Activated CD8-positive, alpha-beta memory T cell treated with anti-CD3 and anti-CD28 coated beads, Interleukin-2, amount 50 U/mL, for 4 hours (primary cell): ENCODE measurements at places on chromosomes 5 and 9.

GRCh38 chr9:89554307-89555035, 50.3 kb upstream of the GADD45G start:
- DNase-seq: no peak

- DNase-seq: no peak
Observed at GRCh38 chr5:121462441-121462840, 389.2 kb upstream of the FTMT start.

DNA sequence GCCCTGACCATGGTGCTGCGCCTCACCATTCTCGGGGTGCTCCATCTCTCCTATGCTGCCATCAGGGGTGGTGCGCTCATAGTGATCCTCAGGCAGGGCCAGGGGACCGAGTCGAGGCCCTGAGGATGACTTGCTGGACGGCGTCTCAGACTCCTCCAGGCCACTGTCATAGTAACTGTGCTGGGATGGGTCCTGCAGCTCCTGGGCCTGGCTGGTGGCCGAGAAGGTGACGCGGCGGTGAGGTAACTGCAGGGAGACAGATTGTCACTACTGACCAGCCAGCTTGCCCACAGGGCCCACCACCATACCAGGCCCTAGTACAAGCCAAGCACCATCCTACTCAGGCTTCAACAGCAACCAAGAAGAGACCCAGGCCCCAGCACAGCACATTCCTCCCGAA, 21.0 kb downstream of the PCDH1 start:
- DNase-seq: no peak

DNA sequence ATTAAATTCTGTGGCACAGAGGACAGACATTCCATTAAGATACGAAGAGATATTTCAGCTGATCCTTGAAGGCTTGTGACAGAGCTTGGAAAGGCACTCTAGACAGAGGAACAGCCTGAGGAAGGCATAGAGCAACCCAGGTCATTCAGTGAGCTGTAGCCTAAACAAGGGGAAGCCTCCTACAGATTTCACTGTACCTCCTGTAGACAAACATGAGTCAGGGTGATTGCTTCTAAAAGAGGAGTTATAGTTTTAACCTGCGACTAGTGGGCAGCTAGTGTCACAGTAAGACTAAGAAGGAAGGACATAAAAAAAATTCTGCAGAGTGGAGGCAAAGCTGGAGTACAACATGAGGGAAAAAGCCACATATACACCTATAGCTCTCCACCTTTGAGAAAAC, 43.5 kb upstream of the ANKDD1B start:
- DNase-seq: no peak

- no peak for DNase-seq
Observed at GRCh38 chr5:172180936-172181335, 7.1 kb downstream of the STK10 start.

GRCh38 chr9:134454476-134454857, 128.2 kb downstream of the RXRA start:
- no peak for DNase-seq

DNA sequence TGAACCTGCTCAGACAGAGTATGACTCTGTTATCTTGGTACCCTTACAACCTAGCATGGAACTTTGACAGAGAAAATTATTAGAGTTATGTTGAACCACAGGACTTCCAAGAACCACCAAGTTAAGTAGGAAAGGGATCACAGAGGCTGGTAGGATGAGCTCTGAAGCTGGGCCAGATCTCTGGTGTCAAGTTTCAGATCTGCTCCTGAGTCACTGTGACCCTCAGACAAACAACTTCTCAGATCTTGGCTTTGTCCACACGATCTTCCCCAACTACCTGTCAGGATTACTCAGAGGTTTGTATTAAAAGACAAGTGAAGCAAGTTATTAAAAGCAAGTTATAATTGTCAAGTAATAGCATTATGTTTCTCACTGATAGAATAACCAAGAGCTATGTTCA, 189.0 kb downstream of the SEC61B start:
- DNase-seq: no peak

DNA sequence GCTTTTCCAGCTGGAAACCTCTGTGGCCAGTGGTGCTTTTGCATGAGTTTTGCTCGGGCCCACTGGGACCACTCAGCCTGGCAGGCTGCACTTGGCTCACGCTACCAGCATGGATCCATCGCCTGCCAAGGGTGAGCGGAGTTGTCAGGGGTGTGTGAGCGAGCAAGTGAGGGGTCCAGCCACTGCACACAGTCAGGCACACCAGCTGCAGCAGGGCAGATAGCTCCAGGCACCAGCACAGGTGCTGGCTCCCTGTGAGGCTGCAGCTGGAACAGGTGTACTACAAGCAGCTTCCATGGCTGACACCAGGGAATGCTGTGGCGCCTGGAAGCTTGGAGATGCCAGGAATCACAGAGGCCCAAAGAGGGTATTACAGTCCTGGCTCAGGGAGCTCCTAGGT, 391.2 kb upstream of the SGCD start:
- DNase-seq: no peak

GRCh38 chr5:10985091-10985720, 224.2 kb upstream of the DAP start:
- DNase-seq: no peak

DNA sequence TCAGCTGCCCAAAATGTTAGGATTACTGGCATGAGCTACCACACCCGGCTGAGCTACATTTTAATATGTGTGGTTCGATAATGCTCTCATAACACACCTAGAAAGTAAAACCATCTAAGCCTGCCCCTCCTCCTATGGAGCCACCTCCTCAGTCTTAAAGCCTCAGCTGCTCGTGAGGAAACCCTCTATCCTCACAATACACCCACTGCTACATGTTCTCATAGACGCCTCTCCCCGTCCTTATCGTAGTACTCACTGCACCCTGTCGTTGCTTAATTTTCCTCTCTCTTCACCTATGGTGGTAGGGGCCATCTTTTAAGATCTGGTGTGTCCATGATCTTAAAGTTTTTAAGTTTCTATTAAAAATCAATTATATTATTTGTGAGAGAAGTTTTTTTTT, 72.9 kb downstream of the RCL1 start:
- DNase-seq: no peak

DNA sequence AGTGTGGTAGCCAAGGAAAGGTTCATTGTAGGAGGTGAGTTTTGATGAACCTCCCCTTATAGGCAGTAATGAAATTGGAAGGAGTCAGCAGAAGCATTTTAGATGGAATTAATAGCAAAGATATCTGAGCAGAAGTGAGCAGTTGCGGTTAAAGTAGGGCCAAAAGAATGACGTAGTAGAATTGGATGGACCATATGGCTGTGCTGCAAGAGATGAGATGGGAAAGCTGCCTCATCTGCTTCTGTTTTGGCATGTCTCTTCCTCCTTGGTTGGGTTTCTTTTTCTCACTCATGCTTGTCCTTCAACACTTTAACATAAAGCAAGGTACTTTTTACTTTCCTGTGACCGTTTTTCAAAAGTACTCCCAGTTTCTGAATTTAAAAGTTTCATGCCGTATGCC, 55.8 kb downstream of the AQP7 start:
- DNase-seq: no peak

GRCh38 chr5:152592416-152592815, 187.3 kb upstream of the NMUR2 start:
- DNase-seq: no peak

DNA sequence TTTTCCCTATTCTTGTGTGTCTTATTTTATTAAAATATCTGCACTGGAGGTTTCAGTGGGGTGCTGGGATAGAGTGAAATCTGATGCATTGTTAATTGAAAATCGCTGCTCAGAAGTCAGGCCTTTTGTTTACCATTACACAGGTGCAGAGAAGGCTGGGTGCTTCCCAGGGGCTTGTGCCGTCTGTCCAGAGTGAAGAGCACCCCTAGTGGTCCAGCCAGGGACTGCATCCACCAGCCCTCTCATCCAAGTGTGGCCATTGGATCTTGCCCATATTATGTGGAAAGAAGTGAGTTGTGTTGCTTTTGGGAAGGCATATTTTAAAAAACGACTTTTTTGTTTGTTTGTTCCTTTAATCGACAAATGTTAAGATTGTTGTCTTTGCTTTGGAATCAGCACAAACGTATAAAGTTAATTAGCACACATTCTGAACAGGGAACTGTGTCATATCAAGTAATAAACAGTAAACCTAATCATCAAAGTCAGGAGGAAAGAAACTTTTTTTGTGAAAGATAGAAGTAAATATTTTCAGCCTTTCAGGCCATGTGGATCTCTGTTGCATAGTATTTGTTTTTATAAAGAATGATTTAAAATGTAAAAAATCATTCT, 315.6 kb downstream of the MTRR start:
- DNase-seq: no peak

- no peak for DNase-seq
Observed at GRCh38 chr5:169767938-169768337, 130.9 kb downstream of the DOCK2 start.

GRCh38 chr5:139188558-139189270, 9.5 kb downstream of the SIL1 start:
- DNase-seq: no peak

- no peak for DNase-seq
Observed at GRCh38 chr9:132614324-132614723, 31.9 kb downstream of the BARHL1 start.

DNA sequence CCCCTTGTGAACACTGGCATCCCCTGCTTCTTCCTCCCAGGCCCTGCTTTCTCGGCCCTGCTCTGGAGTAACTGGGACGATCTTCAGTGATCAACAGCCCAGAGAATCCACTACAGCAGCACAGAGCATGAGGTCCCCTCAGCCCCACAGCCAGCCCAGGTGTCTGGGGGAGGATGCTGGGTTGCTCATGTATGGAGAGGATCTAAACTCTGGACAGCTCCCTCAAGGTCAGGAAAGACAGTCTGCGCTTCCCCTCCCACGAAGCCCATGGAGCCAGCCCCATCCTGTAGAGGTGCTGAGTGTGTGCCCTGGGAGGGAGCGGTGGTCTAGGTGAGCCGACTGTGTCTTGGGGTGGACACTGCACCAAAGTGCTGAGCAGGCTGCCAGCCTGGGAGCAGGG, 190.2 kb downstream of the GABBR2 start:
- DNase-seq: no peak

- DNase-seq: no peak
Observed at GRCh38 chr9:25602400-25603044, 75.7 kb downstream of the TUSC1 start.

- DNase-seq: no peak
Observed at GRCh38 chr5:168176251-168176650, 115.2 kb upstream of the WWC1 start.

GRCh38 chr9:1267141-1267570, 217.0 kb downstream of the DMRT2 start:
- DNase-seq: no peak

- no peak for DNase-seq
Observed at GRCh38 chr9:112925058-112925641, 34.5 kb upstream of the SLC46A2 start.

GRCh38 chr5:171681061-171681460, 104.6 kb upstream of the SMIM23 start:
- DNase-seq: no peak

GRCh38 chr9:137813651-137814415, 63.7 kb upstream of the CACNA1B start:
- no peak for DNase-seq

DNA sequence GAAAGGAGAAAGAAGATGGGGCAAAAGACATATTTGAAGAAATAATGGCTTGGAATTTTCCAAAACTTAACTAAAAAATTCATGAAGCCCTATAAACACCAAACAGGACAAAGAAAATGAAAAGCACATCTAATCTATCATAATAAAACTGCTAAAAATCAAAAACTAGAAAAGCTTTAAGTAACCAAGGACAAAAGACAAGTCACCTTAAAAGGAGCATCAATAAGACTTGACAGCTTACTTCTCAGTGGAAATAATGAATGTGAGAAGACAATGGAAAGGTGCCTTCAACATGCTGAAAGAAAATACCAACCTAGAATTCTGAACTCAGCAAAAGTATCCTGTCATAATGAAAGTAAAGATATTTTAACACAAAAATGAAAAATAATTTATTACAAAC, 27.0 kb downstream of the GTF3C4 start:
- no peak for DNase-seq

GRCh38 chr5:74212336-74212735, 428.2 kb downstream of the ENC1 start:
- no peak for DNase-seq

DNA sequence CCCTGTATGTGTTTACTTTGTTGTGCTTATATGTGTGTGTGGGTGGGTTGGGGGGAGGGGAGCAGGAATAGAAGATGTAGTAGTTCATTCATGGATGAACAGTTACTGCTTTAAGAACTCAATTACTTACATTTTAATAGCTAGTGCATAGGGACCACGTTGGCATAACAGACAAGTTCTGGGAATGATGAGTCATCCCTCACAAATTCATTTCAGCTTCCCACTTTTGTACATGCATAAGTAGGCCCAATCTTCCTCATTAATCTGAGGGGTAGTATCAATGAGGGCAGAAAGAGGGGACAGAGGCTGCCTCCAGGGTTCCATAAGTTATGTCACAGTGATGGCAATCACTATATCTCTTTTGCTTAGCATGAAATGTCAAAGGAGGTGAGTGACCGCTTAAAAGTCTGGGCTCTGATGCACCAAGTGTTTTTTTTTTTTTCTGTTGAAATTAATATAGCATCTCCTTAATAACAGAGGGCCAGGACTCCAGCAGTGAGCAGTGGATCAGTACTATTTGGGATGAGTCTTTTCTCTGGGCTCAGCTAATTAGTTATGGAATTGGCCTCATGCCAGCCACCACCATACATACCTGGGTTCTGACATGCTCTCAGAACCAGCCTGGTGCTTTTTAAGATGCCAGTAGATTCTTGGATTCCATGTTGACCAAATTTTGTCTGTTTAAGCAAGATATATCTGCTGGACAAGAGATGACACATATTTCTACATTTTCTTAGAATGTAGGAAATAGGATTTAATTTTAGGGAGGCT, 37.1 kb downstream of the PRDM6 start:
- DNase-seq: no peak

- DNase-seq: no peak
Observed at GRCh38 chr9:98977246-98977714, 33.6 kb downstream of the COL15A1 start.

DNA sequence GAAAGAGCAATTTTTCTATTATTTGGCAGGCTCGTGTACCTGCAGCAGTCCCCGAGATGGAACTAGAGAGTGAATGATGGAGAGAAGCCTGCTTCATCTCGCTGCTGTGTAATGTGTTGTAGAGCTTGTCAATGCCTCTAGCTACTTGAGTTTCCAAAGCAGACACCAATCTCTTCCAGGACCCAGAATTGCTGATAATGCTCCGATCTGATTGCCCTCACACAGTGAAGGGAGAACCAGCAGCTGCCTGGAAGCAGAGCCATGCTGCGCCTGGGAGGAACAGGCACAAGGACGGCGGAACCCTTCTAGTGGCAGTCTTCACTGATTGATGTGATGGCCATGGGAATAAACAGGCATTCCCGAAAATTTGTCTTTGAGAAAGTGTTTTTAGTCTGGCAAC, 288.0 kb downstream of the ICE1 start:
- DNase-seq: no peak

DNA sequence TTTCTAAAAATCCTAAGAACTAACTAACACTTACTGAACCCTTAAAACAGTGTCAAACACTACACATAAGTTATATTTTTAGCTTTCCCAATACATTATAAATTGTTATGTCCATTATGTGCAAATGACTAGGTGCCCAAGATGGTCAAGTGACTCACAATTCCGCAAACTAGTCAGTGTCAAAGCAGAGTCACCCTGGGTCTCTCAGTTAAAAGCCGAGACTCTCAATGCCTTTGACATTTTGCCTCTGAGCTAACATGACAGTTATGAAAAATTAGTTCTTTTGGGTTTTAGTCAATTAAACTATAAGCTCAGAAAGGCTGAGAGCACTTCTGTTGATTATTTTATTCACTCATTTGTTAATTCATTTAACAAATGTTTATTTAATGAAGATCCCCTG, 42.3 kb upstream of the GABRG2 start:
- no peak for DNase-seq
